CD4-positive, alpha-beta T cell treated with Interferon alpha-2 for 1 hour (primary cell): ENCODE measurements at places on chromosomes 16 and 17.

- DNase-seq, result no peak
These were observed 140.7 kb downstream of the KATNIP start for GRCh38 chr16:27690608-27691007.

DNA sequence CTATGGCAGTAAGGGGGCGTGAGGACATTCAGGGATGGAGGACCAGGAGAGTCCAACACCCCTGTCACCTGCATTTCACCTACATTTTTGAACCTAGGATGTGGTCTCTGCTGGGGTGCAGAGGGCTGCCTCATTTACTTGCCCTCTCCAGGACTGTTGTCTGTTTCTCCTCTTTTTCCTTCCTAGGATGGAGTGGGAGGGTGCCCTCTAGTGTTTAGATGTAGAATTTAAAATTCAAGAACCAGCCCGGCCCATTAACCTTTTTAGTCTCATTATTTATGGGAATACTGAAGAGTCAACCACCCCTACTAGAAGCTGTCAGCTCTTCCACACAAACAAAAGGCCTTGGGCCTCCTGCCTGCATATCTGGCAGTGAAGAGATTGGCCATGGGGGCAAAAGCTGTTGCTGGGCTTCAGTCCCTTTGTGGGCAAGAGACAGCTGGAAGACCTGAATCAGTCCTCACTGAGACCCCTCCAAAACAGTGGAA is 2.5 kb upstream of the STARD3 start:
- DNase-seq, result peak; percentile 60

DNA sequence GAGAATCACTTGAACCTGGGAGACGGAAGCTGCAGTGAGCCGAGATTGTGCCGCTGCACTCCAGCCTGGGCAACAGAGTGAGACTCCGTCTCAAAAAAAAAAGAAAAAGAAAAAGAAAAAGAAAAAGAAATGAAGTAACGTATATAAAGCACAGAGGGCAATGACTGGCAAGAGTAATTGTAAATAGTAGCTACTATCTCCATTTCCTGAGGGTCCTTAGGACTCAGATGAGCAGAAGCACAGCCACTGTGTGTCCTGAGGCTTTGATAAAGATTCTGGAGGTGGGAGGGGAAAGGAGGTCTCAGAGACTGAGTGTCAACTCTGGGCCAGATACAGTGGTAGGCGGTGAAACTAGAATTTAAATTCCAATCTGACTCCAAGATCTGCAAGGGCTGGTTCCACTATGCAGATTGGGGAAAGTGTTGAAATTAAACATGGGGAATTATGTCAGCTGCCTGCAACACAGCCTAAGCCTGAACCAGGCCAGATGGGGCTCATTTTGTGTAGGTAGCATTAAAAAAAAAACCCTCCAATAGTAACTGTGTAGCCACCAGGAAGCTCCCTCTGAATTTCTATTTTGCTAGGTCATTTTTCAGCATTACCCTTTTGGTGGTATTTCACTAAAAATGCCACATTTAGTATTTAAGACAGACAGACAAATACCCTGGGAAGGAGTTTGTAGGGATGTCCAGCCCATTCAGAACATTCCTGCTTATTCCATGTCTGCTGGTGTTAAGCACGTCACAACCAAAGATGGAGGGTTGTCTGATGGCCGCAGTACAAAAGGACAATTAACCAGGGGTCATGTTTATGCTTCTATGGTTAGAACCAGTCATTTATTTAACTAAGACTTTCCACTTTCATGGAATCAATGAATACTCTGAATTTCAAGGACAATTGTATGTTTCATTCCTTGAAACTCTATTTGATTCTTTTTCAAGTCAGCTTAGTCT is 46.1 kb downstream of the TBX4 start:
- DNase-seq, result no peak

GRCh38 chr17:19361326-19361725 is 1.2 kb downstream of the B9D1 start:
- DNase-seq, result no peak

GRCh38 chr17:44236444-44236991 is 17.0 kb upstream of the UBTF start:
- DNase-seq, result no peak

- no peak for DNase-seq
These were observed 37.1 kb downstream of the LDHD start for GRCh38 chr16:75079346-75079926.

DNA sequence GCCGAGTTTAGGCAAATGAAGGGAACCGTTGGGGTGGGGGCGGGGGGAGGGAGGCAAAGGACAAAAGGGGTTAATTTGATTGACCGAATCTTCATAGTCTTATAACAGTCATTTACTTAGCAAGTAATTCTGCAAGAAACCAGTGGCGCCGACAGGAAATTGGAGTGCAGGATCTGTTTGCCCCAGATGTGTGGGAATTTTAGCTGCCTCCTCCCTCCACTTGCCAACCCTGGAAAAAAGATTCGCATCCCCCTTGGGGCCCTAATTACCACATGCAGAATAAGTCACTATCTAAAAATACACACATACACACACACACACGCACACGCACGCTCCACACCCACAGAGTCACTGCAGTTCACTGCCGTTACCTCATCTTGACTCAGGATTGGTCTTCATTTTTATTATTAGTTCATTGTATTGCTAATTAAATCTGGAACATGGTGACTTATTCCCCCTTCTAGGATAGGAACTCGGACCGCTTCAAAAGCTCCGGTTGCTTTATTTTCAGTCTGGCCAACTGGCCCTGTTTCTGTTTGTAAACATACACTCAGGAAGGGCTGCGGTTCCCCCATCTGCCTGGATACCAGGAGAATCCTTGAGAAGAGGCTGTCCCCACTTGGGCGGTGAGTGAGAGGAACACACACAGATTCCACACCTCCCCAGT is 241.6 kb upstream of the SALL1 start:
- no peak for DNase-seq

- DNase-seq, result peak; percentile 68
These were observed 49.1 kb downstream of the STAT5A start for GRCh38 chr17:42337442-42337841.

- DNase-seq, result no peak
These were observed 26.1 kb downstream of the ZFPM1 start for GRCh38 chr16:88478889-88479792.

DNA sequence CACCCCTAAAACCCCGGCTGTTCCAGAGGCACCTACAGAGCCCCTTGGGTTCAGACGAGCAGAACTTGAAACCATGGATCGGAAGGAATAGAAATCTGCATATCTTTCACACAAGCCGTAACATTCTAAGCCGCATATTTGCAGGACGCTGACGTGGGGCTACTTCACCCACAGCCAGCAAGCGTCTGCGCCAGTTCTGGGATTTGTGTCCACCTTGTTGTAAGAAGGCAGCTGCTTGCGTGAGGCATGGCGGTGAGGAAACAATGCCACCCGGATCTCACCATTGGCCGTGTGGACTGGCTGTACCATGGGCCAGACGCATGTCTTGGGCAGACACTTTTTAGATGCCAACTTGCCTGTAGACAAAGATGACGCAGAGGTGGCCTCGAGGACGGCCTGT is 34.5 kb downstream of the TNFRSF13B start:
- no peak for DNase-seq

DNA sequence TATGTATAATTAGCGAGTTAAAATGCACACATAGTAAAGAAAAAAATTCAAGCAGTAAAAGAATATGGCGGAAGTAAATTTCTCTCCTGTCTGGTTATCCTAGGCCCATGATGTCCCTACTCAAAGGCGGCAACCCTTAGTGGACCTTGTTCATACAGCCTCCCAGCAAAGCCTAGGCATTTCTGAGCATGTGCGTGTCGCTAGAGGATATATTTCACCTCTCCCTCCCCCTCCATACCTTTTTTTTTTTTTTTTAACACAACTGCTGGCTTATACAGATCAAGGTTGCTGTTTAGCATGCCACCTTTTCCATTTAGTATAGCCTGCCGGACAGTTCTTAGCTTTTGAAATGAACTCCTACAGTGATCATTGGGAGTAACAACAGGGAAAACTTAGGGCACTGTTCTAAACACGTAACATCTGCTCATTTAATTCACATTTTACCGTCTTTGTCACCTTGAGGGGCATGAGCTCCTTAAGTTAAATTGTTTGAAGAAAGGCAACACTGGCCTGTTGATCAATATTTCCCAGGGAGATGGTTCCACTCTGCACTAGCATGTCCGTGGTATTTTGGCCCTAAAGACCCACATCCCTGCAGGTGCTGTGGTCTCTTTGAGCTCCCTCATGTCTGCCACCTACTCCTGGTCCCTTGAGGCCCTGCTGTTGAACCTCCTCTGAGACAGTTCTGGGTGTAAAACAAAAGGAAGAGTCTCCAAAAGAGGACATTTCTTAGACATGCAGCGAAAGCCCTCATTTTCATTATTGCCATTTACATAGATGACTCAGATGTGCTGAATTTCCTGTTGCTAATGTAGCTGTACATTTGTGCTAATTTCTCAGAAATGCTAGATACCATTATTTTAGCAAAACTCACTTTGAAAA is 4.1 kb upstream of the TNFRSF13B start:
- no peak for DNase-seq

DNA sequence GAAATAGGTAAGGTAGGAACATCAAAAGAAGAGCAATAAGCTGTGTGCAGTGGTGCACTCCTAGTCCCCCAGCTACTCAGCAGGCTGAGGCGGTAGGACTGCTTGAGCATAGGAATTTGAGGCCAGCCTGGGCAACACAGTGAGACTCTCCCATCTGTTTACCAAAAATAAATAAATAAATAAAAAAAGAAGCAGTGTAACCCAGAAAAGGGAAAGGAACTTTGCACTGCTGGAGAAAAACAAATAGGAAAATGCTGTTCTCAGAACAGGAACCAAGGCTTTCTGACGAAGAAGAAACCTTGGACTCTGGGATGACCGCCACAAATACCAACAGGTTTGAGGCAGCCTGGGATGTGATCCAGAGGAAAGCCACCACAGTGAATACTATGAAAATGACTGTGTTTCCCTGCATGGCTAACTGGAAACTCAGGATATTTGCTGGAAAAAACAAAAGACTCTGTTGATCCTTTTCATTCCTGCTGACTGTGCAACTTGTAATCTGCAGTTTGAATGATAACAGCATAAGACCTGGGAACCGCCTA is 41.2 kb downstream of the TTC19 start:
- no peak for DNase-seq

DNA sequence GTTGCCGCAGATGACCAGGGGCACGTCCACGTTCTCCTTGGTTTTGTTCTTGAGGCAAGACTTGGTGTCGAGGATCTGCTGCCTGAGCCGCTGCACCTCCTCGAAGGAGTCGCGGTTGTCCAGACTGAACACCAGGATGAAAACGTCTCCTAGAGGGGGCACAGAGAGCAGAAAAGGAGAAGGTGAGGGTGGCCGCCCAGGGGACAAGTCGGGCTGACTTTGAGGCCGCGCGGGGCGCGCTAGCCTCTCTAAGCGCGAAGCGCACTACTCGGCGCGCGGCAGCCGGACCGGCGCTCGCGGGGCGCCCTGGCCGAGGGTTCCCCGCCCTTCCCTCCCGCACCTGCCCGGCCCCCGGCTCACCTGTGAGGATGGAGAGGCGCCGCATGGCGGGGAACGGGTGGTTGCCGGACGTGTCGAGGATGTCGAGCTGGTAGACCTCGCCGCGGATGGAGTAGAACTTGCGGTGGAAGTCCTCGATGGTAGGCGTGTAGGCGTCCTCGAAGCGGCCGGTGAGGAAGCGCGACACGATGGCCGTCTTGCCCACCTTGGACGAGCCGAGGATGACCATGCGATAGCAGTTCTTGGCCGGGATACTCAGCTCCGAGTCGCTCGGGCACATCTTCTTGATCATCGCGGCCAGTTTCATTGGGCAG is 533 bp downstream of the RASD1 start:
- DNase-seq, result peak; percentile 18

DNA sequence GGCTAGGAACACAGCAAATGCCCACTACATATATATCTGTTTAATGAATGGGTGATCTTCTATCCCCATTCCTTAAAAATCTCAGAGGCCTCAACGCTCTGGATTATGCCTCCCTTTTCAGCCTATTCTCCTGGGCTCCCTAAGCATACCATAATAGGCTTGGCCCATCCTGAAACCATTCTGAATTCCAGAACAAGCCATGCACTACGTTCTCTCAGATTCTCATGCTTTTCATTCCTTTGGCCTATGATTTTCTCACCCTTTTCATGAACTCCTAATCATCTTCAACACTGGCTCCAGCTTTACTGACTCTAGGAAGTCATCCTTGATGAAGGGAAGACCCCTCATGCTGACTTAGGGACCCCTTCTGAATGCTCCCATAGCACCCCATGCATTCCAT is 71.1 kb downstream of the RPGRIP1L start:
- no peak for DNase-seq

DNA sequence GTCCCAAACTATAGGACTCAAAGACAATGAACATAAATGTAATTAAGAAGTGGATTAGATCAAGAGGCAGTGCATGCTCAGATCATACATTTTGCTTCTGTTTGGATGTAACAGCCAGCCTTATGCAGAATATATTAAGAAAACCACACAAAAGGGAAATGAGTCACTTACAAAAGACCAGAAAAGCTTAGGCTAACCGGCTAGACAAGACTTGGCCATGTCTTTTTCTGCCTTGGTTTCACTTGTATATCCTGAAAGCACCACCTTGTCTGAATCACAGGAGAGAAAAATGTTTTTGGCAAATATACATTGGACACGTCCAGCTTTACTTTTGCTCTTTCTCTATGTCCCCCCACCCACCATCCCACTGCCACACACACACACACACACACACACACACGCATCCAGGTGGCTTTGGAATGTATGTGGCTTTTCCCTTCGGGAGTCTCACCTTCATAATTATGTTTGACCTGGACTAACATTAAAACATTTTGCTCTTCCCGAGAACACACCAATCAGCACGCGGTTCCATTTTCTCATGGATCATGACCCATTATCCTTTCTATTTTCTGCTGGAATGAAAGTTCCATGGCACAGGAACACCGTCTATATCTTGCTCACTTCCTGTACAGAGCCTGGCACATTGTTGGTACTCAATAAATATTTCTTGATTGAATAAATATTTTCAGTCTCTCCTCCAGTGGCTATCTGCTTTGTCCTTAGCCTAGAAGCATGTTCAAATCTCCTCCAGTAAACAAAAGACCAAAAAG is 64.6 kb downstream of the CDK5R1 start:
- no peak for DNase-seq

DNA sequence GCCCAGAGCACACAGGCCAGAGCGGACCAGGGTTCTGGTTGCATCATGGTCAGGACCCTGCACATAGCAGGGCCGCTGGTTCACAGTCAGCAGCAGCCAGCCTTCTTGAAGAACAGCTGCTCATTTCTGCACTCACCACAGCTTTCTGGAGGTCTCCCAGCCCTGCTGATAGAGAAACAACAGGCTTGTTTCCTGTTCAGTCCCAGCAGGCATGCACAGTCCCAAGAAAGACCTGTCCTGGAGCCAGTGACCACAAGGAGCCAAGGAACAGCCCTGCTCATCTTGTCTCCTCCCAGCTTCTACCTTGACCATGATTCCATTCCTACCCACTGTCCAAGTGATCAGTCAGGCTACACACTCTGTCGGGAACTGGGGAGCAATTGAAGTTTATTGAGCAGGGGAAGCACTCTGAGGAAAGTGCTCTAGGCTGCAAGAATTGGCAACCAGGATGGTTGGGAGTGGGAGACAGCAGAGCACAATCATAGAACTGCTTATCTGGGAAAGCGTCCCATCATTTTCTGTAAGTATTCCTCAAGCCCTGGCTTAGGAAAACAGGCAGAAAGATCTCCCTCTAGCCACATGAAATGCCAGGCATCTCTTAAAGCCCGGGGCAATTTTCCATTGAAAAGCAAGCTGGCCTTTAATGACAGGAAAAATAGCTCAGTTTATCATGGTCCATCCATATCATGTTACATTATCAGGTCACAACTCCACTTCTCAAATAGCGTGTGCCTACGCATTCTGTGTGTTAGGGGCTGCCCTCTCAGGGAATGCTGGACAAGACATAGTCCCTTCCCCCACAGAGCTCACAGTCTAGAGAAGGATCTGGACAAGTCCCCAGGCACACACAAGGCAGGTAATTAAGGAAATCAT is 155.4 kb upstream of the FOXF1 start:
- DNase-seq, result no peak
